Mucosa of descending colon (tissue), 3 donors: ENCODE measurements at places on chromosomes 11 and 22.

DNA sequence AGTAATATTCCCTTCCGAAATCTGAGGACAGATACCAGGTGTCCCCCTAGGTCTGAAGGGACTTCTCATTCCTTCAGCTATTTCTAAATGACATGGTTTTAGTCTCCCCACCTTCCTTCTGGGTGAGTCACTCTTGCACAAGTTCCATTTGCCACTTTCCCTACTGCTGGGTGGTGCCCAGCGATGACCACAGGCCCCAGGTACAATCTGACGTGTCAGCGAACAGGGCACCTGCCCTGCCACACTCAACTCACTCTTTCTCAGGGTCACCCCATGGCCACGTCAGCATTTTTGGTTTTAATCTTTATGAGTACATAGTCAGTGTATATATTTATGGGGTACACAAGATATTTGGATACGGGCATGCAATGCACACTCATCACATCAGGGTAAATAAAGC lies 17.2 kb downstream of the POU2AF1 start:
- DNase-seq, result peak; percentile 59

- DNase-seq, result no peak
Observed at GRCh38 chr11:18105086-18105801, 638 bp downstream of the SAAL1 start.

GRCh38 chr11:85348945-85349344 lies 278.2 kb downstream of the DLG2 start:
- no peak for DNase-seq

GRCh38 chr11:93524858-93525257 lies 18.3 kb downstream of the SMCO4 start:
- no peak for DNase-seq

DNA sequence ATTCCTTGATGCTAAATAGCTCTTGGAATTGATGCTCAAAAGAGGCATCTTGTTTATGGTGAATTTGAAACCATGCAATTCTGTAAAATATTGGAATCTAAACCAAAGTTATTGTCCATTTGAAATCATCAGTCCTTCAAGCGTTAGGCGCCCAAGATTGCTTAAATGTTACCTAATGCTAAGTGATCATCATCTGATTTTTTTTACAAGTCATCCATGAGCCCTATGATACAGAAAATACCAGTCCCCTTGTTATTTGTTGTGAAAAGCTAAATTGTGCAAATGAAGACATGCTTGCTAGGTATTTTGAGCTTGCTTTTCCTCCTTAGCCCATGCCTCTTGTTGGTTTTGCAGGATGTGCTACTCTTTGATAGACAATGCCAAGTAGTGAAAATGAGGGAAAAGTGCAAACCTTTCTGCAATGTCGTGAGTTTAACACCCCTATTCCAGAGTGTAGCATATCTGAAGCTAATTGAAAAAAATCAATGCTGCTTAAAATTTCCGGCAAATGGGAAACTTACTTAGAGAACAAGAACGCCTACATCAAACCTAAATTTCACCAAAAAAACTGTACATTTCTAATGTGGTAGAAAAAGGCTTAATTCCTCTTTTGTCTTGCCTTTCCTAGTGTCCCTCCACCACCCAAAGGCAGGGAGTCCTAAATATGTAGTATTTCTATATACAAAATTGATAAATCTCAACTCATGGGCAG lies 1.9 kb downstream of the GRK3 start:
- DNase-seq, result no peak

- DNase-seq, result peak; percentile 81
Observed at GRCh38 chr11:72738199-72739141, 13.7 kb downstream of the ARAP1 start.

- DNase-seq, result no peak
Observed at GRCh38 chr11:12293486-12293885, 83.9 kb upstream of the PARVA start.

DNA sequence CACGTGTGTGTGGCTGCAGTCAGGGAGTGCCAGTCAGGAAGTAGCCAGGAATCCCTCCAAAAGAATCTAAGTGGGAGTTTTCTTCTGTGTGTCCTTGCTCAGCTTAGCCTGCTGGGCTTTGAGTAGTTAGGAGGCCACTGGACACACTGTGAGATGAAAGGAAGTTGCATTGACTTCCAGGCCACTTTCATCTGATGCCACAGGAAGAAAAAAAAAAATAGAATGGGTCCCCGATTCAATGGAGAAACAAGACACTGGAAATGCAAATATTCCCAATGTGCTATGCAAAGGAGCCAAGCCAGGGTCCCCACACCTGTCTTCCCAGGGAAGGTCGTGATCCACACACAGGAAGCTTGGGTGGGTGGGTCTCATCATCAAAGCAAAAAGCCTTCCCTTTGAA lies 95.6 kb upstream of the E2F8 start:
- DNase-seq, result no peak

GRCh38 chr22:23253475-23254055 lies 73.3 kb downstream of the BCR start:
- no peak for DNase-seq

DNA sequence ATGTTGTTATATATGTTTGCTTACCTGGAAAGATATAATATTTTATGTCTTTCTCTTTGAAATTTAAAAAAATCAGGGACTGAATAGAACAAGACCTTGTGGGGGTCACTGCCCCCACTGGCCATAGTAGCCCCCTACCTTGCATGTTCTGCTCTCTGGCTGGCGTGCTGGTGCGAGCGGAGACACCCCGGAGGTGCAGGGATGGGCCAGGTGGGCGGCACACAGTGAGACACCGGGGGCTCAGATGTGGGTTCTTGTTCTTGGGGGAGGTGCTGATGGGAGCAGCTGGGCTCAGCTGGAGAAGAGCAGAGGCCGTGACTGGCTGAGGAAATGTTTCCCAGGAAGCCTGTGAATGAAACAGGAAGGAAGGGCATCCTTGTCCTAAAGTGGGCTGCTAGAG lies 20.2 kb downstream of the GAB4 start:
- DNase-seq, result no peak

DNA sequence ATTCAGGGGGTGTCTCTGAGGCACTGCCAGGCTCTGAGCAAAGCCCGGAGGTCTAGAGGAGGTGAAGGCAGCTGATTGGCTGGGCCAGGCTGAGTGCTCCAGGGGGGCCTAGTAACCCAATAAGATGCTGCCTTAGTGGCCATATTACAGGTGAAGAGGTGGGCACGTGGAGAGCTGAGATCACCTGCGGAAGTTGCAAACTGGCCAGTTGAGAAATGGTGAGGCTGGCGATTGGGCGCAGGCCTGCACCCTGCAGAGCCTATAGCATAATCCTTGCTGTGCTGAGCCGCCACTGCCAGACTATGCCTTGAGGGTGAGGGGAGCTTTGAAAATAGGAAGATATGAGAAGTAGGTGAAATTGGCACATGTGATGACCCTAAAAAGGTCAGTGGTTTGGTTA lies 21.7 kb downstream of the DERL3 start:
- DNase-seq, result no peak

DNA sequence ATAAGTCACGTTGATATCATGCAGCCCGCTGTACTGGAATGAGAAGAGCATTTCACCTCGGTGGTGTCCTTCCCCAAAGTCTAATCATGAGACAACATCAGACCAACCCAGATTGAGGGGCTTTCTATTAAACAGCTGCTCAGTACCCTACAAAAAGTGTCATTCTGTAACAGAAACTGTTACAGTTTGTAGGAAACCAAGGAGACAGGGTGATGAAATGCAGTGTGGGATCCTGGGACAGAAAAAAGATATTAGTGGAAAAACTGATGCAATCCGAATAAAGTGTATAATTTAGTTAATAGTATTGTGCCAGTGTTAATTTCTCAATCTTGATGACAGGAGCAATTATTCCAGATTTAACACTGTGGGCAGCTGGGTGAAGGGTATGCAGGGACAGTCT lies 128.0 kb downstream of the MICAL2 start:
- no peak for DNase-seq

- DNase-seq, result no peak
Observed at GRCh38 chr22:41844036-41844435, 11.1 kb downstream of the SREBF2 start.

DNA sequence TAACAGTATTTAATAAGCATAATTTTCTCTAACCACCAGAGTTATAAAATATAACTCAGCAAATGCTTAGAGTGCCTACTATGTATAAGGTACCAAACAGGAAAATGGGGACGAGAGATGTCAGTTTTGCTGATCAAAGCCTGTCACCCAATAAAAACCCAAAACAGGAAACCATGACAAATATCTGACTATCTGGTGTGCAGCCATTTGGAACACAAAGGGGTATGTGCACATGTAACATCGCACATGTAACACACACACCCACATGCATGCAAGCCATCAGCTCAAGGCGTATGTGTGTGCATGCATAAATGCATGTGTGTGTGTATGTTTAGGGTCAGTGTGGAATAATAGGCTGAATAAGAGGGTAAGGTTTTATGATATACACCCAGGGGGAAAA lies 64.2 kb downstream of the PRR5L start:
- DNase-seq, result no peak

DNA sequence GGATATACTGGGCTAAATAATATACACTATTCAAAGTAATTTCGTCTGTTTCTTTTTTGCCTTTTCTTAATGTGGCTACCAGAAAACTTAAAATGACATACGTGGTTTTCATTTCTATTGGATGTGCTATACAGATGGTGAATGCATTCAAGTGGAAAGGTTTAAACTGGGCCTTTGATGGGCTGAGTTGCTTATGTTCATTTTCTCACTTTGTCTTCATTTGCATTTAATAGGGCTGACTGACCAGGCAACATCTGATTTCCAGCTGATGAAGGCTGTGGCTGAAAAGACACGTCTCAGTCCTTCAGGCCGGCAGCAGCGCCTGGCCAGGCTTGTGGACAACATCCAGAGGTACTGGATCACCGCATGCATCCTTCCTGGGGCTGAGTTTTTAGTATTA lies 27.9 kb downstream of the PIWIL4 start:
- DNase-seq, result no peak

GRCh38 chr11:128039140-128040021 lies 548.0 kb downstream of the ETS1 start:
- peak; percentile 80 for DNase-seq

DNA sequence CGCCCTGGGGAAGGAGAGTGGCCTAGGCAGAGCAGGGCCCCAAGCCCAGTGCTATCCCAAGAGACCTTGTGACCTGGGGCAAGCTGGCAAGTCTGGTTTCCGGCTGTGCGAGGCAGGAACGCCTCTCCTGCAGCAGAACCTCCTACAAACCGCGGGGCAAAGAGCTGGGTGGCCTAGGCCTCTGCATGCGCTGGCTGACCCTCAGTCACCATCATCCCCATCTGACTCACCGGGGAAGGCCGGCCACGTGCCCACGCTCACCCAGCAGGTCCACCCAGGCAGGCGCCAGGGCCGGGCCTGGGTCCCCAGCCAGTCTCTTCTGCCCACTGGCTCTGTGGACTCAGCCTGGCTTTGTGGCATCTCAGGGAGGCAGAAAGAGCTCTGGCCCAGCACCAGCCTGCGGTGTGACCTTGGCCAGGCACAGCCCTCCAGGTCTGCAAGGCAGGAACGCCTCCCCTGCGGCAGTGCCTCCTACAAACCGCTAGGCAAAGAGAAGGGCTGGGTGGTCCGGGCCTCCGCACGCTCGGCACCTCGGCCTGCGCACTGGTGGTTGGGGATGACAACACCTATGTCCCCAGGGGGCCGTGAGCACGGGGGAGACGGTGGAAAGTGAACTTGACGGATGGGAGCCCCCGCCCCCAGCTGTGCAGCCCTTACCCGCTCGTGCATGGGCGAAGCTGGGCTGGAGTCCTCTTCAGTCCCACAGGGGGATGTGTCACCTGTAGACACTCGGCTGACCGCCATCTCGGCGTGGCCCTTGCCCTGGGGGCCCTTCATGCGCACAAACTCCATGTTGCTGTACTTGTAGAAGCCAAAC lies 38.2 kb downstream of the KIAA0930 start:
- DNase-seq, result no peak

- no peak for DNase-seq
Observed at GRCh38 chr22:30043161-30043560, 37.1 kb upstream of the HORMAD2 start.

- DNase-seq, result no peak
Observed at GRCh38 chr11:58902881-58903280, 36.4 kb upstream of the GLYATL1 start.

GRCh38 chr22:39808081-39808480 lies 85.5 kb downstream of the ENTHD1 start:
- DNase-seq, result no peak
